CD4-positive, alpha-beta T cell treated with Interleukin-4 for 1 hour (primary cell): ENCODE measurements at places on chromosomes 16 and 17.
A peak's percentile ranks its signal among the peaks of the same experiment; 100 is the strongest.

DNA sequence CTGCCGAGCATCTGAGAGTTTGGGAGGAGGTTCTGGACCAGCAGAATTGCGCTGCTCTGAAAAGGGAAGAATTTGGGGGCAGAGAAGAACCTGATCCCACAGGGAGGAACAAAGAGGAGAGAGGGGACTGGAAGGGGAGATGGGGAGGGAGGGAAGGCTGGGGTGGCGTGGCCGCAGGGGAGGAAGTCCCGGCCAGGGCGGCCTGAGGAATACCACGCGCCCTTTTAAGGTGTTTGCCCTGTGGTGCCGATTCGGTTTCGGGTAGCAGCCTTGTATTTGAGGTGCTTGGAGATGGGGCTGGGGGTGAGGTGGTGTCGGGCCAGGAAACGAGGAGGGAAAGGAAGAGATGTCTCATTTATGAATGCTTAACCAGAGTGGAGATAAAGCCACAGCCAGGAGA lies 51.3 kb downstream of the AKAP1 start:
- no peak for DNase-seq

- DNase-seq: no peak
Measured at GRCh38 chr16:87656328-87656727, 54.0 kb downstream of the JPH3 start.

- no peak for DNase-seq
Measured at GRCh38 chr17:37117373-37118142, 168.8 kb downstream of the AATF start.

DNA sequence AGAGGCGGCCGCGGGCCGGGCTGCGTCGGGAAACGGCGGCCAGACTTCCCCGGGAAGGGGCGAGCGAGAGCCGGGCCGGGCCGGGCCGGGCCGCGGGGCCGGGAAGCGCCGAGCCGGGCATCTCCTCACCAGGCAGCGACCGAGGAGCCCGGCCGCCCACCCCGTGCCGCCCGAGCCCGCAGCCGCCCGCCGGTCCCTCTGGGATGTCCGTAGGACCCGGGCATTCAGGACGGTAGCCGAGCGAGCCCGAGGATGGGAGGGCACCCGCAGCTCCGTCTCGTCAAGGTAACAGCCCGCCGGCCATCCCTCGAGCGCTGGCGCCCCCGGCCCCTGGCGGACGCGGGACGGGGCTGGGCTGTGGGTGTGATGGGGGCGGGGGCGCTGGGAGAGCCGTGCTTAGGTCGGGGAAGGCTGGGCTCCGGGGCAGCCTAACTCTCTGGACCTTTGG lies at the start of gene CRHR1:
CRHR1 (plus strand) TSS at position 28 of the 448 bp plus-strand sequence; CDS start at position 253, 225 bp downstream.
- DNase-seq: no peak

DNA sequence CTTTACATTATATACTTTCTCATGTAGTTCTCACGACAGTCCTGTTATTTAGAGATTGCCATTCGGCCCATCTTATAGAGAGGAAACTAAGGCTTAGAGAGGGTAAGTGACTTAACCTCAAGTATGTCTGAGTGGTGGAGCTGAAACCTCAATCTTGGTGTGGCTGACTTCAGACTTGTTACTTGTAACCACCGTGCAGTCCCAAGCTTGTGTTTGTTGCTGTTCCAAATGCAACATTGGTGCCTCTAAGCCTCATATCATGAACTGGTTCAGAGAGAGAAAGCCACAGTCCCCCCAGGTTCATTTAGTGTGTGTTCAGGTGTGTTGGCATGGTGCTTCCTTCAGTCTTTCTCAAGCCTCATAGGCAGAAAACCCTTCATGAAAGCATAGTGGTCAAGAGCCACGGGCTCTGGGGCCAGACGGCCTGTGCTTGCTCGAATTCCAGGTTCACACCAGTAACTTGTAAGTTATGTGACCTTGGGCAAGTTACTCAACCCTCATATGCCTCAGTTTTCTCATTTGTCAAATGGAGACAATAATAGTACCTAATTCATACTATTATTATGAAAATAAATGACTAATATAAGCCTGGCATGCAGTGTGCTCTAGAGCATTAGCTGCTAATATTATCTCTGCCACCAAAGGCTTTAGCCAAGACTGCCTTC lies 39.9 kb downstream of the CDH1 start:
- DNase-seq: peak; percentile 19

DNA sequence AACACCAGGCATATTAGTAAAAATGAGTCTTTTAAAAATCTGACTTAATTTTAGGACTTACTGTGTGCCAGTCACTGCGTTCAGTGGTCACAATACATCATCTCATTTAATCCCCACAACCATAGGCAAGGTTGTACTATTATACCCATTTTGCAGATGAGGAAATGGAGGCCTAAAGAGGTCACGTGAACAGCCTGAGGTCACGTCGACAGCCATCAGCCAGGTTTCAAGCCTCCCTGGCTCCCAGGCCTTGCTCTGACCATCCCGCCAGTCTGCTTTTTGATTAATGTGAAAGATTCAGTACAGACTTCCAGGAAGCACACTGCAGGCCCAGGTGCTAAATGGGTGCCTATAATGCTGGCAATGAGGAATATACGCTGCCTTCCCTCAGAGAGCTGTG lies 86.3 kb upstream of the TOX3 start:
- DNase-seq: no peak

- DNase-seq: no peak
Measured at GRCh38 chr16:85011846-85012284, 530 bp upstream of the ZDHHC7 start.

DNA sequence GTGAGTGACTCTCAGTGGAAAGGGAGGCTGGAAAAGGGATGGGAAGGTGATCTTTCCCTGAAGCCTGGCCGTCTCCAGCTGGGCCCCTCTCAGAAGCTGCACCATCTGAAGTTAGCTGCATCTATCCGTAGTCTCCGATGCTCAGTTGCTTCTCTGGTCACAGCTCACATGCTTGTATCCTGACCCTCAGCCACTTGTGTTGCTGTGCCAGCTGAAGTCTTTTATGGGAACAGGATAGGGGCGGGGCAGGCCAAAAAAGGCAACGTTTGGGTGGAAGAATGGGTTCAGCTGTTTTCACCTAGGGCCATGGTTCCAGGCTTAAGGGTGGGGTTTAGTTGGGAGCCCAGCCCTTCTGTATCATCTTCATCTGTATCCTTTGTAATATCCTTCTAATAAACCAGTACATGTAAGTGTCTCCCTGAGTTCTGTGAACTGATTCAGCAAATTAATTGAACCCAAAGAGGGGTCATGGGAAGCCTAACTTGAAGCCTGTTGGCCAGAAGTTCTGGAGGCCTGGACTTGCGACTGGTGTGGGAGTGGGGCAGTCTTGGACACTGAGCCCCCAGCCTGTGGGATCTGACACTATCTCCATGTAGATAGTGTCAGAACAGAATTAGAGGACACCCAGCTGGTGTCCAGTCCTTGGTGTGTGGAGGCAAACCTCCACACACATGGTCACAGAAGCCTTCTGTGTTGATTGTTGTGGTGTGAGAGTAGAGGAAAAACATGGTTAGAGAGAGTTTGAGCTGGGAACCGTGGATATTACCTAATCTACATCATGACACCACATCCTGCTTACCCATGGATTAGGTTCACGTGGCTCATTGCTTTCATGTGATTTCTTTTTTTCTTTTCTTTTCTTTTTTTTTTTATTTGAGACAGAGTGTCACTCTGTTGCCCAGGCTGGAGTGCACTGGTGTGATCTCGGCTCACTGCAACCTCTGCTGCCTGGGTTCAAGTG lies 49.3 kb upstream of the FBXO47 start:
- peak; percentile 50 for DNase-seq

GRCh38 chr16:67537636-67538591 lies 9.3 kb downstream of the RIPOR1 start:
- DNase-seq: peak; percentile 85

DNA sequence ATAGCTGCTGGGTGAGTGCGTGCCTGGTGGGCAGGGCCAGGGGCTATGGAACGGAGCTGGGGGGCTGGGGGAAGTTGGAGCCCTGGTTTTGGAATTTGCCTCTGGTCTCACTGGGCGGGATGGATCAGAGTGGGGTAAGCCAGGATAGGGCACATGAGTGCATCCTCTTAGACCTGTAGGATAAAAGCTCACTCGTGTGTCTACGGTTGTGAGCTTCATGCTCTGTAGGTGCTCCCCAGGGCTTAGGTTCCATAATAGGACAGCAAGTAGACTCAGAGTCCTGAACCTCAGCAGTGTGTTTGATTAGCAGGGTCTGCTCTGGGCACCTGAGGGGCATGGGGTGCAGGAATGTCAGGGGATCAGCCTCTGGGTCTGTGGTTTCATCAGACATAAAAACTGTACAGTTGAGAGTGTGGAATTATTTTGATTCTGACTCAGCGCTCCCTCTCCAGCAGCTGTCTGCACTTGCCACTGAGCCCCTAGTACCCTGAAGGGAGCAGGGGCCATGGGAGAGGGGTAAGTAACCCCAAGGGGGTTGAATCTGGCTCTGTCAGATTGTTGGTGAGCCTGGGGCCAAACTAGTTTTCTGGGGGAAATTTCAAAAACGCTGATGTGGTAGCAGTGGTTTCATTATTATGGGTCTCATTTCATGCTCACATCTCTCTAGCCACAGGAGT lies 84.2 kb upstream of the LGALS9 start:
- DNase-seq: no peak
